ENCODE measurements at places on chromosomes 7 and 10.

DNA sequence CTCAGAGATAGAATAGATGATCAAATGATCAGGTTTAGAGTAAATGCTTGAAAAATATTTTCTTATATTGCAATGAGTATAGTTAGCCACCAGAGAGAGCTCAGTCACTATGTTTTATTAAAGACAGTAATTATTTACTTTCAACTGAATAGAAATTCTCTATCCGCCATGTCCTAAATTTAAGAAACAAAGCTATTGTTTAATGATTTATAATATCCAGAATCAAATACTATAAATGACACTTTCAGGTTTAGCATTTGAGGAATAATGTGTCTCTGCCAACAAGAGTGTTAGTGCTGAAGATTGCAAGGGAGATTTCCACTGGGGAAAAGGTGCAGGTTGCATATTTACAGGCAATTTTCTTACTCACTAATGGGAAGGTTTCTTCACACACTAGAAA, 184.7 kb downstream of the DGKB start:
- DNase-seq: peak; percentile 2

GRCh38 chr10:57692255-57692980, 575.3 kb downstream of the IPMK start:
- DNase-seq: peak; percentile 67

GRCh38 chr7:112143582-112143981, 62.6 kb downstream of the DOCK4 start:
- DNase-seq: peak; percentile 87

- DNase-seq: no peak
Observed at GRCh38 chr7:81260152-81260551, 341.3 kb upstream of the SEMA3C start.

DNA sequence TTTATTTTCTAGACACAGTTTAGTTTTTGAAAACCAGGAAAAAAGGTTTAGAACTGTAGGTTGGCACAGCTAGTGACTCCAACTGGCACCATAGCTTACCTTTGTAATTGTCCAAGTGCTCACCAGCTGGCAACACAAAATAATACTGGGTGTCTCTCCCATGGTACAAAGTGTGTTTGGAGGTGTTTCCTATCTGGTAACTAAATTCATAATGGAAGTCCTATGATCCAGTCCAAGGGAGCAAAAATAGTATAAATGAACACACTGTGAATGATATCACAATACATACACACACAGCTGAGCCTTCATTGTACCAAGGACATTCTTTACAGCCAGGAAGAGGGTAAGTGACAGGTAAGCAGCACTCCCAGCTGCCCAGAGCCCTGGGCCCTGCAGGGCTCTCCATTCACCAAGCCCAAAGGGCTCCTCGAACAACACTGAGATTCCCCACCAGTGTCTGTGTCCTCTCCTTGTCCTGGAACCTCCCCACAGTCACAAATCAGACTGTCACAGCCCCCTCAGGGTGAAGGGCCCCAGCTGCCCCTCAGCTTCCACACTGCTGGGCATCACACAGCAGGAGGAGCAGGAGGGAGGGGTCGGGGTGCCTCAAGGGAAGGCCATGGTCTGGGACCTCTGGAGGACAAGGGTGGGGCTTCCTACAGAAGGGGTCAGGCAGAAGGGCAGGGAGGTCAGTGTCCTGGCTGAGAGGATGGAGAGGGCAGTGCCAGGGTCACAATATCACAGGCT, 72.1 kb downstream of the PKD1L1 start:
- DNase-seq: no peak

DNA sequence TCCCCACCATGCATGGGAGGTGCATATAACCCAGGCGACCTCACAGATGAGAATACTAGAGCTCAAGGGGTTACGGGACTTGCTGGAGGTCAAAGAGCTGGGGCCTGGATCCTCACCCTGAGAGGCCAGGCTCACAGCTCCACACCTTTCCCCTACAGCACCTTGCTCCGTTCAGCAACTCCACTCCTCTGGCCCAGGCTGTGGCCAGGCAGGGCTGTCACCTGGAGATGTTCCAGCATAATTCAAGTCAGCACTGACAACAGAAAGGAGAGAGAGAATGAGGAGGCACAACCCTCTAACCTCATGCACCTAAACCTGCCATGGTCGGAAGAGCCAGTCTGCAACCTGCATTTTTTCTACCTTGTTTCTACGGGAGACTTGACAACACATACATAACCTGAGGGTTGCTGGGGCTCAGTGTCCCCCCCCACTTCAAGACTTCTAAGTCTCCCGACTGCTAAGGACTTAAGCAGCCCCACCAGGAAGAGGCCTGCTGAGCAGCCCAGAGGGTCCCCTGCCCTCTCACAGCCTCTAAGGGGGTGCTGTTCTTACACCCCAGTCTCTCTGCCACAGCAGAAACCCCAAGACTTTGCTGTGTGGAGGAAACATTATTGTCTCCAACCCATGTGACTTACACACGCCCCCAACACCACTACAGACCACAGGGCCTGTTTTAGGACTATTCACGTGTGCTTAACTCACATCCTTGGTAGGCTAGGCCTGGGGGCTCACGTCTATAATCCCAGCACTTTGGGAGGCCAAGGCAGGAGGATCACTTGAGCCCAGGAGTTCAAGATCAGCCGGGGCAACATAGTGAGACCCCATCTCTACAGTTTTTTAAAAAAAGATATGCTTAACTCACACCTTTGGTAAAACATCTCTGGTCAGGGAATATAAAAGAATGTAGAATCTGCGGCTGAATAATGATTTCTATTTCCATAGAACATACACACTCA, 175.6 kb downstream of the FAM107B start:
- DNase-seq: no peak

DNA sequence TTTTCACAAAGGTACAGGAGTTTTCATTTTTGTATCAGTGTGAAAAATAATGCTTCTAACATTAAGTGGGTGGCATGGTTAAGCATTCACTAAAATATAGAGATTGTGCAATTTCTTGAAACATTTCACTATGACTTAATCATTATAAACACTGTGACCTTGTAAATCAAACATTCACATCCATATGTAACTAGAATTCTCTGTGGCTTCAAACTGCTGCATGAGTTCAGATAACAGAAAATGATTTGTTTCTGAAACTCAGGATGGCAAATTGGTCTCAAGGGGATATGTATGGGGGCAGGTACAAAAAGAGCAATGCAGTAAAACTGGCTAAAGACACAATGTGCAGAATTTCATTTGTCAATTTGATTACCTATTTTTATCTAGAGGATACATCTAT, 3.8 kb downstream of the FAM133B start:
- DNase-seq: no peak

- no peak for DNase-seq
Observed at GRCh38 chr10:42111661-42112330, 526.6 kb downstream of the ZNF33B start.

DNA sequence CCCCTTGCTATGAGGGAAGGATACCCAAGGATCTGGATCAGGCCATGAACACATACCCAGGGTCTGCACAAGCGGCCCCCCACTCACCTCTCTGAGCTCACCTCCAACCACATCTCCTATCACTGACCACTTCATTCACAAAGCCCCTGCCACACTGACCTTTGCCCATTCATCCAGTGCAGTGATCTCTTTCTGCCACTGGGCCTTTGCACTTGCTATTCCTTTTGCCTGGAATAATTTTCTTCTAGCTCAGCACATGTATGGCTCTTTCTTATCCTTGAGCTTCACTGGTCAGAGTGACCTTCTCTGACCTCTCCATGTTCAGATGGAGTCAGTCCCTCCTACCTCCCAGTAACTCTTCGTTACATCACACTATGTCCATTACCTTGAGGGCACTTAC, 48.3 kb downstream of the ADRA2A start:
- DNase-seq: no peak

GRCh38 chr7:130141161-130141883, 63.9 kb downstream of the TMEM209 start:
- DNase-seq: no peak

- DNase-seq: no peak
Observed at GRCh38 chr10:28947171-28947570, 269.9 kb downstream of the BAMBI start.
